ENCODE measurements at places on chromosomes 1 and 21. TPM values are rescaled to one million over a fixed set of nuclear protein-coding genes. Genes with fewer than 3 reads are reported as not detected.
A peak's percentile ranks its signal among the peaks of the same experiment; 100 is the strongest.

DNA sequence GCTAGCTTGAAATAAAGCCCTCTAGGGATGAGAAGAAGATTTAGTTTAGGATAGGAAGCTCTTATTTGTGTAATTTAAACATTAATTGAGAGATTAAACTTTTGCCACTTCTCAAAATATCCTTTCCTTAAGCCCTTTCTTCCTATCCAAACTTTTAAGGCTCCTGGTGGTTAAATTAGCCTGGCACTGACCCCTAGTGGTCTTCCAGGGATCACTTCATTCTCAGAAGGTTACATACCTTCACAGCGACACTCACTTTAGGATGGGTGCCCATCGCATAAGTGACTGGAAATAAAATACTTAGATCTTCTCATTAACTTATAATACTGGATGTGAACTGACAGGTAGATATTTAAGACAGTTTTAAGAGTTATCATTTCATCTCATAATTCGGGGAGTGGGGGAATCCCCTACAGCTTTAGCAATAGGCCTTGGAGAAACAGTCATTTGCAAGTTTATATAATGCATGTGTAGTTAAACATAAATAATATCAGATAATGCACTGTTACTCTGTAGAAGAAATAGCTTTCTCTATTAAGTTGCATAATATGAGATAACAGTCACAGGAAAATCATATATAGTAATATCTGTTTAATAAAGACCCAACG lies 7.4 kb downstream of the LHX9 start:
- H3K4me1 ChIP-seq = peaks cover 21% of the 10 kb centered on the region
- peaks cover 58% of the 10 kb centered on the region for H3K27me3 ChIP-seq
- DNase-seq = no peak
- no peak overlapping the region for H3K27ac ChIP-seq

DNA sequence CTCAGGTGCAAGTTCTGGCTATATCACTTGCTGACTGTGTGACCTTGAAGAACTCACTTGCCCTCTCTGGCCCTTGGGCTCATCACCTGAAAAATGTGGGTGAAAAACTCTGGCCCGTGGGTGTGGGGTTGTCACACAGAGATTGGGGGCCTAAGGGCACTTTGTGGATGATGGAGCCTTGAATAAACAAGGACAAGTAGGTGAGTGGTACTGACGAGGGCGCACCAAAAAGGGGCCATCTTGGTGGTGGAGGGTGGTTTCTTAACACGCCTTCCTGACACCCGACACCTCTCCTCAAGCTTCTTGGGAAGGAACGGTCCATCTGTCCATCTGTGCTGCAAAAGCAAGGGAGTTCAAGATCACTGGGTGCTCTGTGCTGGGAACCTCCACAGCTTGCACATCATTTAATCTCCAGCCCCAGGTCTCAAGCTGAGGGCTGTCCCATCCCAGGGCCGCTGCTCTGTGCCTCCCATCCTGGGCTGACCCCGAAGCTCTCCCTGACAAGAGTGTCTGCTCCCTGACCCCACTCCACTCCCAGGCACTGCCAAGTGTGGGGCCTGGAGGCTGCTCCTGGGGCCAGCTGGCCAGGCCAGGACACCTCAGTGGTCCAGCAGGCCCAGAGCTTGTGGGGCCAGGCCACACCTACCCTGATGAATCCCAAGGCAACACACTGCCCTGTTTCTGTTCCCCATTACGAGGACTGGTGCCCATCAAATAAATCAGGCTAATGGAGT lies 97.3 kb downstream of the GLIS1 start:
- no peaks in the 10 kb centered on the region for H3K27me3 ChIP-seq
- no peaks in the 10 kb centered on the region for H3K36me3 ChIP-seq
- H3K4me1 ChIP-seq = no peaks in the 10 kb centered on the region

DNA sequence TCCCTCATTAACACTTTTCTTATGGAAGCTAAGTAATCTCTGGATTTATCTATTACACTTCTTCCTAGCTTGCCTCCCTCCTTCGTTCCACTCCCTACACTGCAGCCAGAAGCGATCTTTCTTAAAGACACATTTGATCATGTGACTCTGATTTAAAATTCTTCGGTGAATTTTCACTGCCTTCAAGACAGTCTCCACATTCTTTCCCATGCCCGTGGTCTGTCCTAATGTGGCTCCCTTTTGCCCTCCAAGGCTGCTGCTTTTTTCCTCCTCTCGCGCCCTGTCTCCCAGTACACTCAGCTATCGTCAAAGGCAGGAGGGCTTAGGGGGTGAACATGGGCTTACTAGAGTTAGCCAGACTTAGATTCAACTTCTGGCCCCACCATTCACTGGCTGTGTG lies 64.4 kb downstream of the SDCCAG8 start:
- no peaks in the 10 kb centered on the region for H3K4me1 ChIP-seq
- H3K4me3 ChIP-seq = no peak overlapping the region
- no peaks in the 10 kb centered on the region for H3K27me3 ChIP-seq
- peaks cover 14% of the 10 kb centered on the region for H3K36me3 ChIP-seq
- no peak for DNase-seq

GRCh38 chr1:245388687-245389086 lies 233.9 kb downstream of the KIF26B start:
- no peaks in the 10 kb centered on the region for H3K27me3 ChIP-seq
- H3K27ac ChIP-seq = no peak overlapping the region
- H3K4me3 ChIP-seq = no peak overlapping the region
- DNase-seq = no peak

DNA sequence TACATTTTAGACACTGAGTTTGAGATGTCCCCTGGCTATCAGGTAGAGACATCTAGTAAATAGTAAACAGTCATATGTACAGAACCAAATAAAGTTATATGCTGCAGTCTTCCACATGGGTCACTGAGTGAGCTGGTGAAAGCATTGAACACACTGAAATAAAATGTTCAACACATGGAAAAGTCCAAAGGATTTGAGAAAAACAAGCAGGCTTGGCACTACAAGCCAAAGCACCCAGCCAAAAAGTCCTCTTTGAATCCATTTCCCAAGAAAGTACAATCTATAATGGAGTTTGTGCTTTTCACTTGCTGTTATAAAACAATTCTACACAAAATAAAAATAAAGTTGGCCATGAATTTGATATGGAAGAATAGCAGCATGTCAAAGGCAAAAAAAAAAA lies 135.4 kb downstream of the NR5A2 start:
- H3K27me3 ChIP-seq = no peaks in the 10 kb centered on the region
- H3K4me1 ChIP-seq = no peaks in the 10 kb centered on the region
- H3K36me3 ChIP-seq = no peaks in the 10 kb centered on the region
- no peak for DNase-seq

- H3K4me1 ChIP-seq = no peaks in the 10 kb centered on the region
- DNase-seq = no peak
- H3K27ac ChIP-seq = no peak overlapping the region
- no peak overlapping the region for H3K4me3 ChIP-seq
Observed at GRCh38 chr1:152244576-152245273, 20.7 kb upstream of the HRNR start.

- no peak overlapping the region for H3K4me3 ChIP-seq
- H3K27ac ChIP-seq = no peak overlapping the region
- no peaks in the 10 kb centered on the region for H3K27me3 ChIP-seq
- H3K36me3 ChIP-seq = peaks cover 31% of the 10 kb centered on the region
- H3K4me1 ChIP-seq = peaks cover 21% of the 10 kb centered on the region
- DNase-seq = no peak
Observed at GRCh38 chr1:88867743-88868521, 23.4 kb downstream of the GTF2B start.

DNA sequence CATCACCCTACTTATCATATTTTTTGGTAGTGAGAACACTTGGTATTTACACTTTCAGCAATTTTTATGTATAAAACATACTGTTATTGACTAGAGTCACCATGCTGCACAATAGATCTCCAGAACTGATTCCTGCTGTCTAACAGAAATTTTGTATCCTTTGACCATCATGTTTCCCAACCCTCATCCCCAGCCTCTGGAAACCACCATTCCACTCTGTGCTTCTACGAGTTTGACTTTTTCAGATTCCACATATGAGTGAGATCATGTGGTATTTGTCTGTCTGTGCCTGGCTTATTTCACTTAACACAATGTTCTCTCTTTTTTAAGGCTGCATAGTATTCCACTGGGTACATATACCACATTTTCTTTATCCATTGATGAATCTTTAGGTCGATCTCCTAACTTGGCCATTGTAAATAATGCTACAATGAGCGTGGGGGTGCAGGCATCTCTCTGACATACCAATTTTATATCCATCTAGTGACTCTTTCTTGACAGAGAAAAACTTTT lies 115.9 kb upstream of the RUNX1 start:
- no peaks in the 10 kb centered on the region for H3K27me3 ChIP-seq
- no peak for DNase-seq
- H3K4me3 ChIP-seq = no peak overlapping the region
- H3K4me1 ChIP-seq = no peaks in the 10 kb centered on the region
- no peaks in the 10 kb centered on the region for H3K36me3 ChIP-seq
- no peak overlapping the region for H3K27ac ChIP-seq

- no peak overlapping the region for H3K27ac ChIP-seq
- no peaks in the 10 kb centered on the region for H3K27me3 ChIP-seq
- no peak for DNase-seq
- no peak overlapping the region for H3K4me3 ChIP-seq
- no peaks in the 10 kb centered on the region for H3K36me3 ChIP-seq
- no peaks in the 10 kb centered on the region for H3K4me1 ChIP-seq
Observed at GRCh38 chr1:177023249-177023648, 141.3 kb downstream of the ASTN1 start.

DNA sequence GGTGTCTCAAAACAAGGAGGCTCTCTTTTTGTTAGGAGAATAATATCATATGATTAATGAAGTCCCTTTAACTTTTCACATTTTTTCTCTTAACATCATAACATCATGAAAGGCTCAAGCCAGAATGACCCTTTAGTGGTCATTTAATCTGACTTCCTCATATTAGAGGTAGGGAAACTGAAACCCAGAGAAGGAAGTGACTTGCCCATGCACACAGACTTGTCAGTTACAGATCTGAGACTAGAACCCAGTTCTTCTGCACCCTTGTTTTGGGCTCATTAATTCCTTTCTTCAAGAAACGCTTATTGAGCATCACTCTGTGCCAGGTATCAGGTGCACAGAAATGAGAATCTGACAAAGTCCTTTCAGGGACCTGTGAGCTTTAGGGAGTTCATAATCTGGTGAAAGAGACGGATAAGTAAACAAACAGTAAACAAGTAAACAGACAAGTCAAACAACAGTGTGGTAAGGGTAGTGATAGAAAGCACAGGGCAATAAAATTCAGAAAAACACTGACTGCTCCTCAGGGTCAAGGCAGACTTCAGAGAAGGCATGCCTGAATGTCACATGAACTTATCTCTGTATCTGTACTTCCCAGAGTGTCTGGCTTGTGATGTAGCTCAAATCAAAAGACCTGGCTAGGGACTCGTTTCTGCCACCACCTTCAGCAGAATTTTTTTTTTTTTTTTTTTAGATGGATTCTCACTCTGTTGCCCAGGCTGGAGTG lies 38.3 kb upstream of the OSBPL9 start:
- H3K27ac ChIP-seq = no peak overlapping the region
- peaks cover 14% of the 10 kb centered on the region for H3K4me1 ChIP-seq

DNA sequence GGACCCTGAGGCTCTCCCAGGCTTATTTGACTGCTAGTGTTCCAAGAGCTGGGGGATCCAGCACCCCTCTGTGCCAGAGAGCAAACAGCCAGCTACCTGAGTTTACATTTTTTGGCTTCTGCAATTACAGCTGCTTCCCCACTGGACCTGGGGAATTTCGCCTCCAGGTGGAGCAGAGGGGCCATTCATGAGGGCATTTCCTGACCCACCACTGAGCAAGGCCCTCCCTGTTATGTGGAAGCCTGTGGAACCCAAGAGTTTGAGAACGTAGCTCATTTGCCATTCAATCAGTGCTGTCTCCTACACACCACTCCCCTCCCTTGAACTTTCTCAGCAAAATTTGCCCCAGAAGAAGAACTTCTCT lies 42.7 kb upstream of the TMEM51 start:
- H3K27me3 ChIP-seq = no peaks in the 10 kb centered on the region
- no peak for DNase-seq
- no peaks in the 10 kb centered on the region for H3K36me3 ChIP-seq
- H3K4me1 ChIP-seq = peaks cover 5% of the 10 kb centered on the region
- H3K4me3 ChIP-seq = no peak overlapping the region

DNA sequence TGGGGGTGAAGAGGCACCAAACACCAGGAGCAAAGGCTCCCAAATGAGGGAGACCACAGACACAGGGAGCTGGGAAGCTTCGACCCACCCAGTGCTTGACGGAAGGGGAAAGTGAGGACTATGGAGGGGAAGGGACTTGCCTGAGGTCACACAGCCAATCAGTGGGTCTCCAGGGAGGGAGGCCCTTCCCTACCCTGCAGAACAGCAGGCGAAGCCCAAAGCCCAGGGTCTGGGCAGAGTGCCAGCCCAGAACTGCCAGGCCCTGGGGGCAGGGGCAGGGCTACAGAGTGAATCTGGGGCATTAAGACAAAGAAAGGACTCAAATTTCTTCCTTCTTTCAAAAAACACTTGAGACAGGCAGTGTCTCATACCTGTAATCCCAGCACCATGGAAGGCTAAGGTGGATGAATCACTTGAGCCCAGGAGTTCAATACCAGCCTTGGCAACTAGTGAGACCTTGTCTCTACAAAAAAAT lies 45.5 kb upstream of the ECE1 start:
- H3K36me3 ChIP-seq = peaks cover 10% of the 10 kb centered on the region
- H3K4me1 ChIP-seq = peaks cover 97% of the 10 kb centered on the region
- peak overlapping the region; percentile 89 for H3K27ac ChIP-seq
- no peaks in the 10 kb centered on the region for H3K27me3 ChIP-seq
- no peak overlapping the region for H3K4me3 ChIP-seq

- H3K4me1 ChIP-seq = peaks cover 79% of the 10 kb centered on the region
- no peaks in the 10 kb centered on the region for H3K27me3 ChIP-seq
- H3K36me3 ChIP-seq = peaks cover 10% of the 10 kb centered on the region
- H3K4me3 ChIP-seq = no peak overlapping the region
- H3K27ac ChIP-seq = peak overlapping the region; percentile 54
Observed at GRCh38 chr1:36369061-36369861, 16.5 kb downstream of the STK40 start.

- no peaks in the 10 kb centered on the region for H3K27me3 ChIP-seq
- H3K36me3 ChIP-seq = no peaks in the 10 kb centered on the region
- H3K27ac ChIP-seq = no peak overlapping the region
- no peak overlapping the region for H3K4me3 ChIP-seq
Observed at GRCh38 chr1:119116725-119117124, 23.7 kb downstream of the WARS2 start.

DNA sequence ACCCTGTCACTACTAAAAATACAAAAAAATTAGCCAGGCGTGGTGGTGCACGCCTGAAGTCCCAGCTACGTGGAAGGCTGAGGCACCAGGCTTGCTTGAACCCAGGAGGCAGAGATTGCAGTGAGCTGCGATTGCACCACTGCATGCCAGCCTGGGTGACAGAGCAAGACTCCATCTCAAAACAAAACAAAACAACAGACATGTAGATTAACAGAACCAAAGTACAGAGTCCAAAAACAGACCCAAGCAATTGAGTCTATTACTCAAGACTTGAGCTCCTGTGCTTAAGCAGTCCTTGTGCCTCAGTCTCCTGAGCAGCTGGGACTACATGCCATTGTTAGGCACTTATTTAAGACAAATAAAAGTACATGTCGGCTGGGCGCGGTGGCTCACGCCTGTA lies 9.5 kb upstream of the ACOT11 start:
- H3K27ac ChIP-seq = no peak overlapping the region
- H3K4me3 ChIP-seq = no peak overlapping the region
- peaks cover 3% of the 10 kb centered on the region for H3K27me3 ChIP-seq
- no peak for DNase-seq
- no peaks in the 10 kb centered on the region for H3K36me3 ChIP-seq

Gene CD244
- 0.53 TPM for total RNA-seq

Gene RUSC1
- 10.7 TPM for total RNA-seq

Gene CRB1
- total RNA-seq = 0.25 TPM

Gene CHD5
- total RNA-seq = 0.34 TPM

Gene TAL1
- total RNA-seq = not detected
